IMR-90 (cell line): ENCODE measurements at places on chromosomes 7 and 10.

GRCh38 chr10:29649561-29650551 is 15.1 kb upstream of the SVIL start:
- DNase-seq = peak; percentile 93

DNA sequence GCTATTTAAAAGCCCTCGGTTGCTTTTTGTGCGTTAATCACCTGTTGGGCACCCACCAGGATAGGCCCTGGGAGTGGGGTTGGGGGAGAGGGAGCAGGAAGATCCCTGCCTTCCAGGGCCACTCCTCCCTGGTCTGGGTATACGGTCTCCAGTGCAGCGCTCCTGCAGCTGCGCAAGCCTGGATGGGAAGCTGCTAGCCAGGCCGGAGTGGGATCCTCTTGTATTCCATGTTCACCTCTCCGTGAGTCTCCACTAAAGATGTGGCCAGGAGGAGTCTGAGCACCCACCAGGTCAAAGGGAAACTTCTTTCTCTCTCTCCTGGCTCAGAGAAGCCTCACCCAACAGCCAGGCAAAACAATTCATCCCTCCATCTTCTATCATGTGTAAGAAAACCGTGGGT is 78.8 kb upstream of the ANLN start:
- no peak for DNase-seq

DNA sequence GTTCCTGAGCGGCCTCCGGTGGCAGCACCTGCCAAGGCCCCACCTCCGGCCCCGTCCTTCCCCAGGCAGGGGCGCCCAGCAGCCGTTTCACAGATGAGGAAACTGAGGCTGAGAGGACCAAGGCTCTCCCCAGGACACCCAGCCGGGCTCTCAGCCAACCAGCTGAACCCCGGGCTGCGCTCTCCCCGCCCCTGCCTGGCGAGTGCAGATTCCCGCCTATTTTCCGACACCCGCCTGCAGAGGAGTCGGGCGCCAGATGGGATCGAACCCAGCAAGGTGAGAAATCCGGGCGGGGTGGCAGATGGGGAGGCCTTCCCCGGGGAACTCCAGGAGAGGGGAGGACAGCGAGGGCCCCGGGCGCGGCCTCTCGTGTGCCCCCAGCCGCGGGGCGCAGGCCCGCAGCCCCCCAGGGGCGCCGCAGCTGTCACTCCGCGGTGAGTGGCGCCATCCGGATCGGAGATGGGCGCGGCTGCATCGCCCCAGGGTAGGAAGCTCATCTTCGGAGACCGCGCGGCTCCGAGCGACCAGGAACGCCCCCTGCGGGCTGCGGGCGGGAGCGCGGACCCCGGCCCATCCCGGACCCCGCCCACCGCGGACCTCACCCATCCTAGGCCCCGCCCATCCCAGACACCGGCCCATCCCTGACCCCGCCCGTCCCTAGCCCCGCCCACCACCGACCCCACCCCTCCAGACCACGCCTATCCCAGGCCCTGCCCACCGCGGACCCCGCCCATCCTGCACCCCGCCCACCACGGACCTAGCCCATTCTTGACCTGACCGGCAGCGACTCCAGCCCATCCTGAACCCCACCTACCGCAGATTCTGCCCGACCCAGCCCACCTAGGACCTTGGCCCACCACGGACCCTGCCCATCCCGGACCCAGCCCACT is 90.3 kb downstream of the MICALL2 start:
- DNase-seq = no peak

- DNase-seq = no peak
Measured at GRCh38 chr10:60848680-60849079, 70.4 kb downstream of the CDK1 start.

DNA sequence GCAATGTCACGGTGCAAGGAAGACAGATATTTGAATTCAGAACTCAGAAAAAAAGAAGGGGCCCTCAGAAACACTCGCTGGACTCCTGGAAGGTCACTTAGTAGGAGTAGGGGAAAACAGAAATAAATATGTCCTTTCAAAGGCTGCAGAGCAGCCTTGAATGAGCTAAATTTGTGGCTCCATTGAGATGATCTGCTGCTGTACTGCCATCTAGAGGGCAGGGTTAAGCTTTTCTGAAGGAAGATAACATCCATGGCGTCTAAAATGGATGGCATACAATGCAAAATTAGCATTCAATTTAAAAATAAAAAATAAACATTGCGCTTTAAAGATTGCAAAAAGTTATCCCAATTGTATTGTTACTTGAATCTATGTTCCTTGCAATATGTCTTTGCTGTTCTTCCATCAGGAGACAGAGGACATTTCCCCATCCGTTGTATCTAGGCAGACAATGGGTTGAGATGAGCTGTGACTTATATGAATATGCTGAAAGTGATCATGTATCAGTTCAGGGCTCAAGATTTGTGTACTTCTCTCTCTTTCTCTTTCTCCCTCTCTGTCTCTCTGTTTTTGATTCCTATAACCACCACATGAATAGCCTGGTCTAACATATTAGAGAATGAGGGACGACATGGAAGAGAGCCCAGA is 642.2 kb downstream of the SH2D4B start:
- DNase-seq = peak; percentile 2

- DNase-seq = no peak
Measured at GRCh38 chr7:30029696-30030095, 1.5 kb downstream of the PLEKHA8 start.

DNA sequence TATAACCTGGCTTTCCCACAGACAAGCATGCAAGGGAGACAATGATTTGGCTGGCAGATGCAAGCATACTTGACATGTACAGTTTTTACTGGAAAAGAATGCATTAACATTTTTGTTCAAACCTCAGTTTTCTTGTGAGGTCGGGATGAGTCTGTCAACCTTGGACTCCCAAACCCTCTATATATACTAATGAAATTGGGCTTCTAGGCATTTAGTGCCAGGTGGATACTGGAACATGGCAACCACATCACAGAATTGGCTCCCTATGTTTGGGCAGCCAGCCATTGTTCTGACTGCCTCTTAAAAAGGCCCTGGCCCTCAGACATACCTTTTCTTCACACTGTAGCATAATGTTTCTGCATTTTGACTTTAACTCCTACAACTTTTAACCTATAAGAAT is 39.1 kb downstream of the CDK6 start:
- DNase-seq = peak; percentile 41

DNA sequence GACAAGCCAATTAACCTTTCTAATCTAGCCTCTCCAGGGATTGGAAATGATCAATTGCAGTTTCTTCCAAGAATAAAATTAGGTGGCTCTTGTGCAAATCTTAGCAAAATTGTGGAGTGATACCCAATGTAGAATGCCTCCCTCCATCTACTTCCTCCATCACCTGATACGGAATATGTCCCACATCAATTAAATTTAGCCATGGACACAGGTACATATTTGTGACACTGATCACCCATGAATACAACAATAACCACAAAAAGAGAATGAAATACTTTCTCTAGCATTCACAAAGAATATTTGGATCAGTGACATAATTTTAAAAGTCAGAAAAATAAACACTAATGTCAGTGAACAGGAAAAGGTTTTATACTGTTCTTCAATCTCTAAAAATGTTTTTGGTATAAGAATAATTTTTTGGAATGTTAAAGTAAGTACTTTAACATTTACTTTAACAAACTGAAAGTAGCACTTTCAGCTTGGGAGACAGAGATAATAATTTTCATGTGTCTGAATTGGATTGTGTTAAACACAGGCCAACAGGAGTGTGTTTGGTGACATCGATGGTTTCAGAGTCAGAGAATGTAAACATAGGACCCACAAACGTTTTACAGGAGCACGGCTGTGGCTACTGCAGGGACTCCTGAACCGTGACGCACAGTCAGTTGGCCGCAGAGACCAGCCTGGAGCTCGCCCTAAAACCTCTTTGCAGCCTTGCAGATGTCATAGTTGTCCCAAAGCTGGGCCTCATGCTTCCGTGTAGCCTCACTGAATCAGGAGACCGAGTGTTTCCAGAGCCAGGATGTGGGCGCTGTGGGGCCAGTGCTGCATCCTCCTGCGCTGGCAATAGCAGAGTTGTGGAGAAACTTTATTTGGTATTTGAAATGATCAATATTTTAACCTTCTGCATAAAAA is 7.2 kb downstream of the RBM20 start:
- peak; percentile 98 for DNase-seq

DNA sequence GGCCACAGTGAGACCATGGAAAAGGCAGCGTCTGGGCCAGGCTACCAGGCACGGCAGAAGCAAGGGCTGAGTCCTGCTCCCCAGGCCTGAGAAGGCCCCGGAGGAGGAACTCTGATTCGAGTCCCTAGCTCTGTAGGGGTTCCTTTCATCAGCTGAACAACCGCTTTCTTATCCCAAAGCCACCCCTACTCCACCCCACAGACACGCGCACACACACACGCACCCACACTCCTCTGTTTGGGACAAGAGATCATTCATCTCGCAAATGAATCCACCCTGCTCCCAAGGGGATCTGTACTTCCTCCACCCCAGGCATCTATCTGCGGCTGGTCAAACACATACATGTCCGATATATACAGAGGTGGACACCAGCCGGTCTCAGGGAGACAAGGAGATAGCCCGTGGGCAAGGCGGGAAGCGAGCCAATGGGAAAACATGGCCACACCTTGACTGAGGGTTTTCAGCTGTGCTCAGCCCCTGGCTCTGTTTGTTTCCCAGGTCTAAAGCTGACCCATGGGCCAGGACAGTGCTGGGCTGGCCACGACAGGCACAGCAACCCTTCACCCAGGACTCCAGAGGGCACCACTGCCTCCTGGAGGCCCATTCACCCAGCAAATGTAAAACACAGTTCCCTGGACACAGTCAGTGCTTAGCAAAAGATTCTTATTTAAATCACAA is 7.3 kb downstream of the ZCCHC24 start:
- no peak for DNase-seq

DNA sequence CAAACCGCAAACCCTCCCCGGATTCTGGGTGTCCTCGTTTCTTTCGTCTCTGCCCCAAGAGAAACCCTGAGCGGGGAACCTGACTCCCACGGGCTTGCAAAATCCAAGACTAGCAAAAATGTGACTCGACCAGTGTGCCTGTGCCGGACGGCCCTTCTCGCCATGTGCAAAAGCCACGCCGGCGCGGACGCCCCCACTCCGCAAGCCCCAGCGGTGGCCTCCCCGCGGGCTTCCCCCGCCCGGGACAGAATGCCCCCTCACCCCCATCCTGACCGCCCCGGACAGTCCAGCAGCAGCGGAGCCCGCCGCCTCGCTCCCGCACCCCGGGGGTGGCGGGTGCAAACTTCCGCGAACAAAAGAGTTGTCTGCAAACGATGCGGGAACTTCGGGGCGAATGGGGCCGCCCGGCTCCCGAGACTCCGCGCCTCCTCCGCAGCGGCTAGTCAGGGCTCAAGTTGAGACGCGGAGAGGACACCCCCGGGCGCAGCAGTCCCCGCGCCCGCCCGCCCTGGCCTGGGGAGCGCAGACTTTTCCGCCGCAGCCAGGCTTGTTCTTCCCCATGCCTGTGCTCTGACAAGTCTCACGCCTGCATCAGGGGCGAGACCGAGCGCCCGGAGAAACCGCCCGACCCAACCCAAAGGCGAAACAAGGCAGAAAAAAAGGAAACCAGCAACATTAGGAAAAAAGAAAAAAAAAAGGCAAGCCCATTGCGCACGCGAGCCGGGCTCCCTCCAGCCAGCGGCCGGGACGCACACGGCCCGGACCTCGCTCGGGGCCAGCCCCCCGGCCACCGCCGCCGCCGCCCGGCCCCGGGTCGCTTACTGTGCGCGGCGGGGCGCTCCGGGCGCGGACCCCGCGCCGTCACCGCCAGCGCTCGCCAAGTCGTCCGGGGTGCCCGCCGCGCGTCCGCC is 732 bp downstream of the FAM53B start:
- DNase-seq = no peak

DNA sequence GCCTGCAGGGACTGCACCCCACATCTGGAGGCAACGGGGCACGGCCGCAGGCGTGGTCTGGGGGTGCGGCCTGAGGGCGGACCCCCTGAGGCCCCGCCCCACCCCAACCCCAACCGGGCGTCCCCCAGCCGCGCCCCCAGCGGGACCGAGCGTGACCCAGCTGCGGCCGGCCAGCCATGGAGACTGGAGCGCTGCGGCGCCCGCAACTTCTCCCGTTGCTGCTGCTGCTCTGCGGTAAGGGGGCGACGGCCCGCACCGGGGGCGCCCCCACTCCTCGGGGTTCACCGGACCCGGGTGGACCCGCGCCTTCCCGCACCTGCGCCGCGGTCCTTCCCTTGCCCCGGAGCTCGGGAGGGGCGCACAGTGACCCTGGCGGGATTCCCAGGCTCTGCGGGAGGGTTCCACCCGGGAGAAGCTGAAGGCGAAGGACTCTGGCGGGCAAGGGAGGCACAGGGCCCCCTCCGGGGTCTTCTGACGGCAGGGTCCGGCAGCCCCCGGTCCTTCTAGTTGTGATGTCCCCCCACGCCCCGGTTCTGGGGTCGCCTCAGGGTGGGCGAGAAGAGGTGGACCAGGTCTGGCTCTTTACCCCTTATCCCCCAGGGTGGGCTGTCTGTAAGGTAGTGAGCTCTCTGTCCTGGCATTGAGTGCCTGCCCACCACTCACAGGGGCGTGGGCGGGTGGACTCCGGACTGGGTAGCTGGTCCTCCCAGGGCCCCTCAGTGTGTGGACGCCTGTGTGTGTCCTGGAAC is at the start of gene RAMP3:
Gene RAMP3, plus strand, starts transcription at position 139 of the 749 bp plus-strand sequence. Its CDS starts 38 bp downstream, at position 177.
- no peak for DNase-seq

DNA sequence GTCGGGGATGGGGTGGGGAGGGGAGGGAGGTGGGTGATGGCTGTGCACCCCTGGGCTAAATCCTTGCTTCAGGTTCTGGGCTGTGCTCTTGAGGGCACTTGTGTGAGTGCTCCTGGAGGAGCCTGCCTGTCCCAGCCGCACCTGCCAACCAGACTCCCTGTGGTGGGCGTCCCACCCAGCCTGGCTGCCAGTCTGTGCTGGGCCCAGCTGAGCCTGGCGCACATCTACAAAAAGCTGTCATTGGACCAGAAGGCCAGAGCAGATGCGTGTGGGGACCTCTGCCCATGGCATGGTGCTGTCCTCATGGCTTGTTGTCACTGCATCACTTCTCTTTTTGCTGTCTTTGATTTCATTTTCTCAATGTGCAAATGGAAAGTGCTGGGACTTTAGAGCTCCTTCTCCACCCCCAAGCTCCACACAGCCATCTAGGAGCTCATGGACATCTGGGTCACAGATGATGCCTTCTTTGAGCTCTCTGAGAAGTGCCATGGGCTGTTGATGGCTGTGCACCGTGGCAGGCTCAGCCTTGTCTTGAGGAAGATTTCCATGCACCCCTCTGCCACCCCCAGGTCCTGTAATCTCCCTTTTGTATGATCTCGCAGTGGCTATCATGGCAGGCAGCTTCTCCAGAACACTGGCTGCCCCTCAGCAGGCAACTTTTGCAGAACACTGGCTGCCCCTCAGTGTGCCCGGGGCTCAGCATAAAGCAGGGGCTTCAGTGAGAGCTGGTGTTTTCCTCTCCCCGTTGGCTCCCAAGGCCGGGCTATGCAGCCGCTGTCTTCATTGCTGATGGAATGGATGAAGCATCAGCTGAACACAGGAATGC is 83.9 kb downstream of the ADCY1 start:
- DNase-seq = no peak

- DNase-seq = peak; percentile 74
Measured at GRCh38 chr10:87700031-87700796, 40.5 kb downstream of the PAPSS2 start.
